T-helper 2 cell (primary cell): ENCODE measurements at places on chromosomes 6 and 20.

DNA sequence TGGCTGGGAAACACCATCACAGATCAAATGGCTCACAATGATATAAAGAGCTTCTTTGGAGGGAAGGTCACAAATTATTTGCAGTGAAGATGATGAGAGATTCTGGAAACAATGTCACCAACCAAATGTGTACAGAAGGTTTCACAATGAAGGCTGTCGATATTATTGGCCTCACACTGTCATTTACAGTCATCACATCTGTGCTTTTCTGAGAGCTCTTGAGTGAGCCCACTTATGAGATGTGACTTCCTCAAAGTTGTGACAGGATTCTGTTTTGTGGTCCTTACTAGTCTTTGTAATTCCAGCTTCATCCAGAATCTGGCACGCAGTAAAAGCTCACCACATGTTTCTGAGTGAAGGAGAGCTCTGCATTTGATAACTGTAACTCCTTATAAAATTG, 133.6 kb downstream of the LMBRD1 start:
- no peak for DNase-seq

- no peak for DNase-seq
Observed at GRCh38 chr6:128606611-128607010, 86.2 kb upstream of the PTPRK start.

DNA sequence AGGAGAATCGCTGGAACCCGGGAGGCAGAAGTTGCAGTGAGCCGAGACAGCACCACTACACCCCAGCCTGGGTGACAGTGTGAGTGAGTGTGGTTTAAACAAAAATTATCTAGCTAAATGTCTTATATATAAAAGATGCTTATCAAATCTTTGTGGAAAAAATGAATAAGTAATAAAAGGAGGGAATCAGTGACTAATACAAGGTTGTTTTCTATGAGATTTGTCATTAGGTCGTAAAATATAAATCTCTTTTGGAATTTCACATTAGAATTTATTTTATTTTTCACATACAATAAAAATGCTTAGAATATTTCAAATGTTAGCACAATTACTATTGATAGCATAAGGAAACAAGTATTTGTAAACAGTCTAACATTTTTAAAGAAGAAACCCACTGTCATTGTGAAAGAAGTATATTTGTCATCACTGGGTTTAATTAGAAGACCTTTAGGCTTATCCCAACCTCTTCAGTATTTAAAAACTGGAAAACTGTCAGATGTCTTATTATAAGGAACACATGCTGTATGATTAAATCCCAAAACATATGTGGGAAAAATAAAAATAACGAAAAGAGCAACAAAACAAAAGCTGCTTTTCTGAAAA, 47.1 kb downstream of the ASCC3 start:
- DNase-seq = no peak

DNA sequence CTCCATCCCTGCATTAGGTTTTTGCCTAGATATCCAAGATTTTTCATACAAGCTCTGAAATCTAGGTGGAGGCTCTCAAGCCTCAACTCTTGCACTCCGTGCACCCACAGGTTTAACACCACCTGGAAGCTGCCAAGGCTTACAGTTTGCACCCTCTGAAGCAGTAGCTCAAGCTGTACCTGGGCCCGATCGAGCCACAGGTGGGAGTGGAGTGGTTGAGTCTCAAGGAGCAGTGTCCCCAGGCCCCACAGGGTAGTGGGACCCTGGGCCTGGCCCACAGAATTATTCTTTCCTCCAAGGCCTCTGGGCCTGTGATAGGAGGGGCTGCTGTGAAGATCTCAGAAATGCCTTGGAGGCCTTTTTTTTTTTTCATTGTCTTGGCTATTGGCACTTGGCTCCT, 973.5 kb upstream of the MAP3K7 start:
- no peak for DNase-seq

DNA sequence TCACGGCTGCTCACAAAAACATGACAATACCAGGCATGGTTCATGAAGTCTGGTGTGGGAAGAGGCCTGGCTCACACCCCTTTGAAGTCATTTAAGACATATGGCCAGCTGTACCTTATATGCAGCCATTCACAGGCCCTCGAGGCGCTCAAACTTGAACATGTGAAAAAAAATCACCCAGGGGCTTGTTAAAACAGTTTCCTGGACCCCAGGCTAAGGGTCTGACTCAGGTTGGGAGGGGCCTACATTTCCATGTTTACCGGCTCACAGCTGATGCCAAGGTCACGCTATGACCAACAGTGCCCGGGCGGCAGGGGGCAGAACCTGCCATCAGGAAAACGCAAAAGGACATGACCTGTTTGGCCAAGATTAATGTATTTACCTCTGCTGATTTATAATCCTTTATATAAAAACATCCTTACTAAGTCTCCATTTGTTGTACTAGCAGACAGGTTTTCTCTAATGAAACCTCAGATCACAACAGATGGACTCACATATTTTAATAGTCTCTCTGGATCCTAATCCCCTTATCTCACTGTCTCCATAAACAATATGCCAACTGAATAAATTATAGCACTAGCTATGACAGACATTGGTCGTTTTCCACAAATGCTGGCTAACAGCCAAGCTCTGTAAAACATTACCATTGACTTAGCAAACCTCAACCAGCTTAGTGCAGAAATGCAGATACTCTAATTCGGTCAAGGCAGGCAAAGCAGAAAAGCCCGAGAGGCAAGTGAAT, 19.9 kb downstream of the EZR start:
- DNase-seq = no peak

DNA sequence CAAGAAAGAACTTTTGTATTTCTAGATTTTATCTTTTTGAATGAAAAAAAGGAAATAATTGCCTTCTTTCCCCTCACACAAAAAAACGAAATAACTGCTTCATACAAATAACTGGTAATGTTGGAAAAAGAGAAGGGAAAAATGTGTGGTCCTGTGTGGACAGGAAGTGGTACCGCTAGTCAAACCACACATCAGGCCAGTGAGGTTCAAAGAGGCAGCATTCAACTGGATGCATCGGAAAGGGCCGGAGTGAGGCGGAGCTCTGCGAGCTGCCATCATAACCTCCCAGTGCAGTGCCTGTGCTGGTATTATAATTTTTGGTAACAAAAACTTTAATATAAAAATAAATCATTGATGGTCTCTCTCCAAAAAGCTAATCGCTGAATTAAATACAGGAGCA, 111.2 kb downstream of the IRF4 start:
- DNase-seq = no peak

GRCh38 chr6:168037242-168037641, 39.8 kb downstream of the KIF25 start:
- DNase-seq = no peak

GRCh38 chr6:153758516-153758915, 280.5 kb upstream of the OPRM1 start:
- no peak for DNase-seq
